ENCODE measurements at places on chromosomes 6 and 20.

GRCh38 chr6:71333697-71334096 is 45.1 kb downstream of the OGFRL1 start:
- no peak for DNase-seq

GRCh38 chr20:33635341-33635740 is 26.8 kb upstream of the C20orf144 start:
- no peak for DNase-seq

GRCh38 chr20:48357714-48358113 is 470.1 kb downstream of the PREX1 start:
- no peak for DNase-seq

DNA sequence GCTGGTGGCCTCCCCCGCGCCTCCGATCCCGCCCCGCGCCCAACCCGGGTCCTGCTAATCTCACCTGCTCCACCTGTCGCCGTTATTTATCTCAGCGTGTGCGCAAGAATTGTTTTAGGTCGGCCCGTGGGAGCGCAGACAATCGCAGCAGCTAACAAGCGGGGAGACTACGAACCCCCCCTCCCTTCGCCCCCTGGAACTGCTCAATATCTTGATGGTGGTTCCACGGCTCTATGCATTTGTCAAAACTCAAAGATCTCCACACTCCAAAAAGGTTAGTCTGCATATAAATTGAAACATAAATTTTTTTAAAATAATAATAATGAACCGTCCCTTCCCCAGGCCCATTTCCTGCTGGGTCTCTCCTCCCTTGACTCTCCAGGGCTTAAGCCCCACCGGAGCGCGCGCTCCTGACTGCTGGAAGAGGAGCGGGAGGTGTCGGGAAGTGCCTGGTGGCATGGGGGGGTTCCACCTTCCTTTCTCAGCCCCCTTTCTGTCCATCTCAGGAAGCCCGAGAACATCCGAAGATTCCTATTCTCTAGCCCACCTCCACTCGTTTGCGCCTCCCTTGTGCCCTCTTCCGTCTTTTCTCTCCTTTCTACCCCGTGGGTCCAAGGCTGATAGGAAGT is 1.6 kb upstream of the MDGA1 start:
- no peak for DNase-seq

All from activated T-cell treated with anti-CD3 and anti-CD28 coated beads, Interleukin-2, amount 50 U/mL, for 24 hours (primary cell).